ENCODE measurements at places on chromosomes 5 and 9.

- DNase-seq, result no peak
These were observed 126.5 kb upstream of the ABCA1 start for GRCh38 chr9:105054491-105054890.

DNA sequence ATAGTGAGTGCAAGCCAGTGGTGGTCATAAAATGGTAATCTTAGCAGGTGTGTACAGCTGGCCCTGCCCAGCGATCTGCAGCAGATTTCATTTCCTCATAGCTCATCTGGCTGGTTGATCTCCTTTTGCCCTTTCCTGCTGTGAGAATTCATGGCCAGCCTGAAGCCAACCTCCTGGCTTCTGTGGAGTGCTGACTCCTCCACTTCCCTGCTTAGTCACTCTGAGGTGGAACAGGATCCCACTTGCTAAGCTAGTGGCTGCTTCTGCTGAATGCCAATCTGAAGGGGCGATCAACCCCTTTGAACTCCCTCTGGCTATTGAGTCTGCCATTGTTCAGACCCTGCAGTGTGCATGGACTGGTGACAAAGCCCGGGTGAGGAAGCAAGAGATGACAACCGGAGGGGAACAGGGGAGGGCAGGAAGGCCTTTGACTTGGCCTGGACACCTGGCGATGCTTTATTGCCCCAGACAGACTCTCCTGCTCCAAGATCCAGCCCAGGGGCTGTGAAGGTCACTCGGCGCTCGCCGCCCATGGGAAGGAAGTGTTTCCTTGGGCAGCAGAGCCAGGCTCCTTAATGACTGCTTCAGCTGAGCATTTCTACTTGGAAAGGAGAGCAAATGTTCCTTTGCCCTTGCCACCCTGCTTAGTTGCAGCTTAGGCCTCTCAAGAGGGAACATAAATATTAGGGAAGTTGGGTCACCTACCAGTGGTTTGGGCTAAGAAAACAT is 341.1 kb downstream of the ZSWIM6 start:
- no peak for DNase-seq

GRCh38 chr5:126744836-126745235 is 32.1 kb upstream of the LMNB1 start:
- no peak for DNase-seq

DNA sequence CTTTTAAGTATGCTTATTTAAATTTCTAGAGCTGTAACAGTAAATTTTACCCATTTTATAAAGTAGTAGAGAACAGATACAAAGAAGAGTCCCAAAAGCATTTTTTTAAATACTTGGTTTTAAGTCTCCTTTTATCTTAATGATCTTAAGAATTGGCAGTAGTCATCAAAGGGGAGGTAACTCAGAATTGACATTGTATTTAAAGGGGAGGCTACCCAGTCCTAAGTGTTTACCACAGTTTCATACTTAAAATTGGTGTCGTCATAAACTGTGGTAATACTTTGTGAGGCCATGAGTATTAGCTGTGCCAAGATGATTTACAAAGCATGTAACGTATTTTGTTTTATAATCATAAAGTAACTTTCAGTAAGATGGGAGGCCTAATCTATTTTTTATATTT is 14.8 kb downstream of the SLC25A46 start:
- no peak for DNase-seq

GRCh38 chr9:94950579-94951323 is 224.3 kb downstream of the AOPEP start:
- DNase-seq, result no peak

- DNase-seq, result no peak
These were observed 204.8 kb downstream of the CDH9 start for GRCh38 chr5:26833596-26833995.

DNA sequence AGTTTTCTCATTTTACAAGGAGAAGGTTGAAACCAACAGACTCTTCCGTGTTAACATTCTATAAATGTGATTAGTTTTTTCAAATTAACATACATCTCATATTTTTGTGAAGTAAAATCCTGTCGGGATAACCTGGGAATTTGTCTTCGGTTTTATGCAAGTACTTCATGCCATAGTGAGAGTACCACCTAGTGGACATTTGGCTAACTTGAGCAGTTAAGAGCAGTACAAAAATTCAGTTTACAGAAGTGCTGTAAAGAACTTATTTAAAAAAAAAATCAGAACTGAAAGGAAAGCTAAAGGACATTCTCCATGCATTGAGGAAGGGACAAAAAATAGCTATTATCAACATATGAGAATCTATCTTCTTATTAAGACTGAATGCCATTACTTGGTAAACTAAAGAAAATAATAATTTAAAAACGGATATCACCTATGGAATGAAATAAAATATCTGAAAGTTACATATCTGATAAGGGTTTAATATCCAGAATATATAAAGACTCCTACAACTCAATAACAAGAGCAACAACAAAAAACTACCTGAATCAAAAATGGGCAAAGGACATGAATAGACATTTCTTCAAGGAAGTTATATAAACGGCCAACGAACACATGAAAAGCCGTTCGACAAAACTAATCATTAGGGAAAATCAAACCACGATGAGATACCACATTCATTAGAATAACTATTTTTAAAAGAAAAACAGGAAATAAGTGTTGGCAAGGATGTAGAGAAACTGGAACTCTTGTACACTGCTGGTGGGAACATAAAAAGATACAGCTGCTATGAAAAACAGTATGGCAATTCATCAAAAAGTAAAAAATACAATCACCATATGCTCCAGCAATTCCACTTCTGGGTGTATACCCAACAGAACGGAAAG is 117.0 kb upstream of the GNA14 start:
- DNase-seq, result no peak

DNA sequence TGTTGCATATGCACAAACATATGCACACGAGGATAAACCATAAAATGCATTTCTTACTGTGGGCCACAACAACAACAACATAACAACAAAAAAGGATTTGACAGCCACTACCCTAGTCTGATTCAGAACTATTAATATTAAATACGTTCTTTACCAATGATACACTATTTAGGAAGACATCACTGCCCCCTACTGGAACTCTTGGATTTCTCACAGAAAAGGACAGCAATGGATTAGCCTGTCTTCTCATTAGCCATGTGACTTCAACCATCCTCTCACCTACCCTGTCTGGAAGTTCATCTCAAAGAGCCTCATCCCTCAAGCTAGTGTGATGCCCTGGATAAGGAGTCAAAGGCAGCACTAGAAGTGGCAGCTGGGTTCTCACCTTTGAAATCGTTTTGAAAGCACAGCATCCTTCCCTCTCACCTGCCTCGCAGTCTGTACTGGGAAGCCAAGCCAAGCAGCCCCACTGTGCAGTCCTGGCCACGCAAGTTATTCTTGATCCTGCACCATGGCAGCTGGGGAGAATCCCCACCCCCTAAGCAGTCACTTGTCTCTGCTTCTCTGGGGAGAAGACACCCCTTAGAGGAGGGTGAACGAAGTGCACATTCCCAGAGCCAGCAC is 64.6 kb downstream of the SH3TC2 start:
- no peak for DNase-seq

- DNase-seq, result no peak
These were observed 359.5 kb downstream of the DTWD2 start for GRCh38 chr5:118628660-118629354.

- DNase-seq, result no peak
These were observed 137.3 kb downstream of the PHF2 start for GRCh38 chr9:93713716-93714115.

DNA sequence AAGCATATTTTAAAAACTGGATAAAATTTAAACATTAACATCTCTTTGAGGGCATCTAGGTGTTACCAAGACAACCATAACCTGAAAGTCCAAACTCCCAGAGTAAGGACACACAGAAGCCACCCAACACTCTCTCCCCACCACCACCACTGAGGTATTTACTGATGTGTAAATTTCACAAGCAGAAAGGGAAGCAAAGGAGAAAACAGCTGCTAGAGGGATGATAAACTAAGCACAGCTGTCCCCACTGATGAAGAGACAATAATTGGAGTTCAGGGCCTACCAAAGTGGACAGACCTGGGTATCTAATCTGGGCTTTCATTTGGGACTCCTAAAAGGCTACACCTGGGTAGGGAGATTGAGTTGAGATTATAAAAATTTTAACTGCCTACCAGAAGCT is 63.6 kb downstream of the FRMD3 start:
- DNase-seq, result no peak

- DNase-seq, result no peak
These were observed 49.2 kb downstream of the ANXA1 start for GRCh38 chr9:73200694-73201452.

DNA sequence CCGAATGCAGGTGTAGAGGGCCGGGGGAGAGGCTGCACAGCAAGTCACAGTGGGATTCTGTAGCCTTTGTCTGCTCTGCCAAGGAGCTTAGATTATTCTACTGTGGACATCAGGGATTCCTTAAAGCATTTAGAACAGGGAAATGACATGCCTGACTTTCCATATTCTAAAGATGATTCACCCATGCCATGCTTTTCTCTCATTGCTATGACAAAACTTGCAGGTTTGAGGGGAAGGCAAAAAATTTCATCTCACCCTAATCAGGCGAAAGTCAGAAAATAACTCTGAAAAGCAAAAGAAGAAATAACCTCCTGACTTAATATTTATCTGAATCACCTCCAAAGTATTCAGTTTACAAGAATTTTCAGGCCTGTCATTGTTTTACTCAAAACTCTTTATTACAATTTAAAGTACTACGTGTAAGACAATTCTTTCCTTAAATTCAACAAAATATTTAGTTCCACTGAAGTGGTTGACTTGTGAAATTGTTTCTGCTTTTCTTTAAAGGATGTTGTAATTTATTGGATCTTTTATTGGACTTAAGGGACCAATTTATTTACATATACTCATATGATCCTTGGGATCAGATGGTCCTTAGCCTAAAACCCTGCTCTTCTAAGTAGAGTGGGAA is 30.0 kb upstream of the GAS1 start:
- DNase-seq, result no peak

DNA sequence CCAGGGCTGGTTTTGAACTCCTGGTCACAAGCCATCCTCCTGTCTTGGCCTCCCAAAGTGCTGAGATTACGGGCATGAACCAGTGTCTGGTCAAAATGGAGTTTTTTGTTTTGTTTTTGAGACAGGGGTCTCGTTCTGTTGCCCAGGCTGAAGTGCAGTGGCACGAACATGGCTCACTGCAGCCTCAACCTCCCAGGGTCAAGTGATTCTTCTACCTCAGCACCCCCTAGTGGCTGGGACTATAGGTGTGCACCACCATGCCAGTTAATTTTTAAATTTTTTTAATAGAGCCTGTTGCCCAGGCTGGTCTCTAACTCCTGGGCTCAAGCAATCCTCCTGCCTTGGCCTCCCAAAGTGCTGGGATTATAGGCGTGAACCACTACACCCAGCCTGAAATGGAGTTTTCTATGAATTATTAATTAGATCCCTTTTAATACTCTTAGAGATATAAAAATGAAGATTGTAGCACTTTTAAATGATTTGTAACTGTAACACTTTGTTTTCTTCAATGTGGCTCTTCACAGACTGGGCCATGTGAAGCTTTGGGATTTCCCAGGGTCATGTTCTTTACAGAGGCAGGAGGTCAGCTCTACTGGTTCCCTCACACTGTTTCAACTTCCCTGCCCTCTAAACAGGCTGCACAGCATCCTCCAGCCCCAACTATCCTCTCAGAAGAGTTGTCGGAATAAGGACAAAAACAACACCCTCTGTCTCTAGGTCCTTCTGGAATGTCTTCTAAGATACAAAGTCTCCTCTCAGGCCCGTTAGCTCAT is 32.7 kb upstream of the SPARC start:
- DNase-seq, result no peak

DNA sequence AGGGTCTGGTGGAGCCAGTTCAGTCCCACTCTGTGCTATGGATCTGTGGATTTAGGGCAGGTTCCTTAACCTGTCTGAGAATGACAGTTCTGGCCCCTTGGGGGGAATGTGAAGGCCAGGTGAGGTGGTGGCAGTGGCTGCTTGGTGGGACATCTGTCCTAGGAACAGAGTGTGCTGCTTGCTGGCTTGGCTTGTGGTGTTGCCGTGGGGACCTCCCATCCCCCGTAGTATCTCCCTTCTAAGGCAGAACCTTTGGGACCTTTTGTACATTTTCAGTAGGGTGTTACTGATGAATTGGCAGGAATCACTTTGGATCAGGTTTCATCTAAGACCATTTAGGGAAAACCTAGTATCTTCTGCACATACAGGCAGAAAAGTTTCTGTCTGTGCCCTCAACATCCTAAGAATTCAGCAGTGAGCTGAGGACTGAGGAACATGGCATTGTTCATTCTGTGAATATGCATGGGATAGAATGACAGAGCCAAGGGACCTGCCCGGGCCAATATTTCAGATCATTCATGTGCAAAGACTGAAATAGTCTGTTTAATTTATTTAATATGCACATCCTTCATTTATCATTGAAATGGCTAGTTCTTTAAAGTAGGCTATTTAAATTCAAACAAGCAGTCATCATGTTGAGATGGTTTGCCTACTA is 64.6 kb downstream of the WNK2 start:
- DNase-seq, result no peak

DNA sequence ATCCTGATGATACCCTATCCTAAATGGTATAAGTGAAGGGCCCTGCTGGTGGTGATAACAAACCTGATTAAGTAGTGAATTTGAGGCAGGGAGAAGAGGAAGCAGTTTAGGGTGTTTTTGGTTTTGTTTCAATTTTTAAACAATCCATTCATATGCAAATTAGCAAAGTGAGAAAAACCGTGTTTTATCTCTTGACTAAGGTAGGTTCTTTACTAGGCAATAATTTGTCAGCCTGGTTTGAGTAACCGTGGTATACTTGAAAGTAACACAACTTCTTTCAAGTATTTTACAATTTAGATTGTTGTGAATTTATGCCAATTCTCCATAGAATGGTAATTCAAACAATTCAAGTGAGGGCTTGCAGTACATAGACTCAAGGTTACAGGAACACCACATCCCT is 177.8 kb upstream of the CD180 start:
- DNase-seq, result no peak

DNA sequence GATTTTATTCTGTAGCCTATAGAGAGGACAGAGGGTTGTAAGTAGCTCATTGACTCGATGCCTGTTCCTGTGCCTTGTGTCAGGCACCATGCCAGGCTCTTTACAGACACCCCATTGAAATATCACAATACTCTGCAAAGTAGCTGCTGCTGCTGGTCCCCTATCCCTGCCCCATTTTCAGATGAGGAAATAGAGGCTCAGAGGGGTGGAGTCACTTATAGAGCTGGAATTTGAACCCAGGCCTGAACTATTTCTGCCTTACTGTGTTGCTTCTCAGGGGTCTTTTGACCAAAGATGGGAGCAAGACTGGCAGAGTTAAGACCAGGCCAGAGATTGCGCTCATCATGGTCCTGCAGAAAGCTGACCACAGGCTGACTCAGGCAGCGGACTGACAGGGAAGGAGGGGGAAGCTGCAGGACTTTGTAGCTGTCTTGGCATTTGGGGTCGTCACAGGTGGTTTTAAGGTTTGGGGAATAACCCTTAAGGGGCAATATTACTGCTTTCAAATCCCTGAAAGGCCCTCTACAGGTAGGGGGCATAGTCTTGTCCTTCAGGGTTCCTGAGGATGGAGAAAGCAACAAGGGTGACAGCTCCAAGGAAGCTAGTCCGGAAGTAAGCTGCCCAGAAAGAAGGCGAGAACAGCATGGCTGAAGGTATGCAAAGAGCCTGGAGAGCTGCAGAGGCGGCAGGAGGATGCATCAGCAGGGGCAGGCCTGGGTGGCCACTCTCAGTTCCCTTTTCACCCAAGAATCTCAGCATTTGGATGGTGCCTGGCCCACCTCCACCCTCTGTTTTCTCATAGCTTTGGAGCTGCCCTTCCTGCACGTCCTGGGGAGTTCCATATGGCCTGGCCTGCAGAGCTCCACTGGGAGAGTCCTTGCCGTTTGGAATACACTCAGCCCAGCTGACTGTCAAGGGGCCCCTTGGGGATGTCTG is 18.3 kb upstream of the NDST1 start:
- DNase-seq, result no peak

Measured in stimulated activated CD4-positive, alpha-beta T cell treated with anti-CD3 and anti-CD28 coated beads, TNF-alpha, amount 100 ng/mL, for 48 hours (primary cell).